ENCODE measurements at places on chromosomes 2 and 18.

DNA sequence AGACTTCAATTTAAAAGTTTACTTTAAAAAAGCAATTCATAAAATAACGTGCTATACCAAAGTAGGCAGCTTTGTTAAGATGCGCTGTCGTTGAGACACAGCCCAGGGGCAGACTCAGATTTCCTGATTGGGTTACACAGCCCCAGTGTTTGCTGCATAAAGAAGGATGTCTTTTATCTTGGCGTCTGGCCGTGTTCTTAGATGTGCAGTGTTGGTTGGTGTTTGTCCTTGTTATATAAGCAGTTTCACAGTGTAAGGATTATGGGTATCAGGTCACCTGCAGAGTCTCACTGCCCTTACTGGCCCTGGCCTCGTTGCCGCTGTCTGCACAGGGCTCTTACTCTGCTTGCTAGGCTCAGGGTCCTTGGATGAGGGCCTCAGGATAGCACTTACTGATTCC lies 108.5 kb downstream of the WDSUB1 start:
- DNase-seq, result no peak

DNA sequence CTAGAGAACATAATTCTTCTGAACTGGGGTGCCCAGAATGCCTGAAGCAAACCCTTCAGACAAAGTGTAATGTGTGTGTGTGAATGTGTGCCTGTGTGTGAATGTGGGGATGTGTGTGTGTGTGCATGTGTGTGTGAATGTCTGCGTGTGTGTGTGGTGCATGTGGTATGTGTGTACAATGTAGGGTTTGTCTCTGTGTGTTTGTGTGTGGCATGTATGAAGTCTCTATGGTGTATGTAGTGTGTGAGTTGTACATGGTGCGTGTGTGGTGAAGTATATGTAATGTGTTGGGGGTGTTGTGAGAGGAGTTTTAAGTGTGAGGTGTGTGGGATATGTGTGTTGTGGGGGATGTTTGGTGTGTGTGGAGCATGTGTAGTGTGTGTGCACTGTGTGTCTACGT lies 129.3 kb upstream of the SOX11 start:
- DNase-seq, result no peak

DNA sequence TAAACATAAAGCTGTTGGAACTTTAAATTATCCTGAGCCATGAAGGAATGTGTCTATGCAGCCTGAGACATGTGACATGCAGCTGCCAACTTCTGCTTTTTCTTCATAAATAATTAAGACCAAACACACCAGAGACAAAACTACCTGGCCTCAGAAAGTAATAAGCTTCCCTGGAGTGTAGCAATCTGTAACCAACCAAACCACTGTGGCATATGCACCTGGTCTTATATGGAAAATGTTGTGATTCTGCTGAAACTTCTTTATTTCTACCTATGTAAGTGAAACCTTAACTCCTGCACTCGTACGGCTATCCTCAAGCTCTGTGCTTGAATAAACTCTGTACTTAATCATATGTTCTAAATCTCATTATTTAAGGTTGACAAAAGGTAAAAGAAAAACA lies 515.0 kb downstream of the TMEM182 start:
- no peak for DNase-seq

DNA sequence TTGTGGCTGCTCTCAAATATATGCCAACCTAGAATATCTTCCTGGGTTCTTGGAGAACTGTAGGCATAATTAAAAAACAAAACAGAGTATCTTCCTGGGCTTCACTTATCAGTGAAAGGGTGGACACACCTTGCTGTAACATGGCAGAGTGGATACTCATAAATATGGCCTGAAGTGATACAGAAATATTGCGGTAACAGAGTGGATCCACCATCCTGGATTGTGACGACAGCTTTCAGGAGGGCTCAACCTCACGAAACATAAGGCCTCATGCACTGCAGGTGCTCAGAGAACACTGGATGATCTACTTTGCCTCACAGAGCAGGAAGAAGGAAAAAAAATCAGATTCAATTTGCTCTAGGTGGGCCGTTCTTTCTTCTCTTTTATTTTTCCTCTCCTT lies 336.0 kb downstream of the NBAS start:
- DNase-seq, result no peak

DNA sequence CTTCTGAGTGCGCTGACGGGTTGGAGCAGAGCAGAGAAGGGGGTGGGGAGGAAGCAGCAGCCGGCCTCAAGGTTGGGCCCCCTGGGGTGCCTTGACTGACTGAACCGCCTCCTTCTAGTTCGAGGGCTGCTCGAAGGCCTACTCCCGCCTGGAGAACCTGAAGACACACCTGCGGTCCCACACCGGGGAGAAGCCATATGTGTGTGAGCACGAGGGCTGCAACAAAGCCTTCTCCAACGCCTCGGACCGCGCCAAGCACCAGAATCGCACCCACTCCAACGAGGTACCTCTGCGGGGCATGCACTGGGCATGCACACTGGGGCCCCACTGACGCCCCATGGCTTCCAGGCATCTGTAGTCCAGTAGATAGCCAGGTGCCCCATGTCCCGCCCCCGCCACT lies 246.9 kb downstream of the GLI2 start:
- no peak for DNase-seq

- DNase-seq, result no peak
These were observed 32.8 kb downstream of the FAM178B start for GRCh38 chr2:96953611-96953978.

DNA sequence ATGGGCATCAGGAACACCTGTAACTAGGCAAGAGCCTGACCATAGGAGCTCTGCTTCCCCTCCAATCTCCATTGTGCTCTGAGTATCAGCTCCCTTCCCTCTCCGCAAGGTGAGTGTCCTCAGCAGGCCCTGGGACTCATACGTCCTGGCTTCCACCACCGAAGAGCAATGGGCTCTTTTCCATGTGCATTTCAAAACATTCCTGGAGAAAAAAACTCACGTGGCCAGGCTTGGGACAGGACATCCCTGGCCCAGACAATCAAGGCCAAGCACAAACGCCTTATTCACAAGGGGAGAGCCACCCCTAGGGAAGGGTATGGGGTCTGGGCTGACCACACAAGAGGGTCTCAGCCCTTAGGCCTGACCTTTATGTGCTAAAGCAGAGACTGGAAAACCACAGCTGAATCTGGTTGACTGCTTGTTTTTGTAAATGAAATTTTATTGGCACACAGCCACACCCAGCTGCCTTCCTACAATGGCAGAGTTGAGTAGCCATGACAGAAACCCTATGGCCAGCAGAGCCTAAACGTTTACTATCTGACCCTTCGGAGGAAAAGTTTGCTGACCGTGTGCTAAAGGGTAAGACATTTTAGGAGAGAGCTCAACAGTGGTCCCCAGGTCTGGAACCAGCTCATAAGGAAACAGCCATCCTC lies 175.7 kb upstream of the ARL4C start:
- no peak for DNase-seq

GRCh38 chr18:63197246-63197869 lies 122.2 kb downstream of the BCL2 start:
- DNase-seq, result no peak

DNA sequence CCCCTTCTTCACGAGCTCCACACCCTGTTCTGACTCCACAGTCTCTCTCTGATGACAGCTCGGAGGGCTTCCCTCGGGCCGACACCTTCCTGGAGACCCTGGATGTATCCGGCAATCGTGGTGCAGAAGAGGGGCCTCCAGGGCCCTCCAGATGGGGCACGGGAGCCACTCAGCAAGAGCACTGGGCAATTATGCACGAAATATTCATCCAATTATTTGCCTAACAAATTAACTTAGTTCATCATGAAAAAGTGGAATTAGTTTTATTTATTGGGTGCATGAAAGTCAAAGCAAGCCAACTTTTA lies 277.3 kb upstream of the HDAC4 start:
- no peak for DNase-seq

DNA sequence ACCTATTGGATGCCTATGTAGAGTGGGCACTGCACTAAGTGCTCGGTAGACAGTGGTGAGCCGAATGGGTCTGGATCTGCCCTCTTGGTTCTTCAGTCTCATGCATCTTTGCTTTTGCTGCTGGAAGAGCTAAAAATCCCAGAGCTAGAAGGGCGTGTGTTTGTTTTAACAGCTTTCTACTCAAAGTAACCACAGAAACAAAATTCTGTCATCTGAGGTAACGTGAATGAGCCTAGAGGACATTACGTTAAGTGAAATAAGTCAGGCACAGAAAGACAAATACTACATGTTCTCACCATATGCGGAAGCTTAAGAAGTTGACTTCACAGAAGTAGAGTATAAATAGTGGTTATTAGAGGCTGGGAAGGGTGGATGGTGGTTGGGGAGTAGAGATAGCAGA lies 119.8 kb downstream of the PLB1 start:
- DNase-seq, result no peak

- DNase-seq, result no peak
These were observed 44.5 kb upstream of the CHN1 start for GRCh38 chr2:175049661-175050060.

DNA sequence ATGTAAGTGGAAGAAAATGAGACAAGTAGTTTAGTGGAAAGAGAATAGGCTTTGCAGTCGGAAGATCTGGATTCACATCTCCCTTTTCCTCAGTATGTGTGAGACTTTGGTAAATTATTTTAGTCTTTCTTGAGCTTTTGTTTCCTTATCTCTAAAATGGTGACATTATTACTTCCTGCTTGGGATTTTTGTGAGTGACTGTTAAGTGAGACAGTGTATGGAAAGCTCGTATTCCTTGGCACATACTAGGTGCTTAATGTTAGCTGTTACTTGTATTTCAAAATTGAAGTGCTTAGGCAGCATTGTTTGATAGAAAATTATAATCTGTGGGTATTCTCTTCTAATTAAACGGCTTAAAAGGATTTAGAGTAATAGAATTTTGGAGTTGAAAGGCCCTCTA lies 2.0 kb downstream of the ZNF638 start:
- no peak for DNase-seq

DNA sequence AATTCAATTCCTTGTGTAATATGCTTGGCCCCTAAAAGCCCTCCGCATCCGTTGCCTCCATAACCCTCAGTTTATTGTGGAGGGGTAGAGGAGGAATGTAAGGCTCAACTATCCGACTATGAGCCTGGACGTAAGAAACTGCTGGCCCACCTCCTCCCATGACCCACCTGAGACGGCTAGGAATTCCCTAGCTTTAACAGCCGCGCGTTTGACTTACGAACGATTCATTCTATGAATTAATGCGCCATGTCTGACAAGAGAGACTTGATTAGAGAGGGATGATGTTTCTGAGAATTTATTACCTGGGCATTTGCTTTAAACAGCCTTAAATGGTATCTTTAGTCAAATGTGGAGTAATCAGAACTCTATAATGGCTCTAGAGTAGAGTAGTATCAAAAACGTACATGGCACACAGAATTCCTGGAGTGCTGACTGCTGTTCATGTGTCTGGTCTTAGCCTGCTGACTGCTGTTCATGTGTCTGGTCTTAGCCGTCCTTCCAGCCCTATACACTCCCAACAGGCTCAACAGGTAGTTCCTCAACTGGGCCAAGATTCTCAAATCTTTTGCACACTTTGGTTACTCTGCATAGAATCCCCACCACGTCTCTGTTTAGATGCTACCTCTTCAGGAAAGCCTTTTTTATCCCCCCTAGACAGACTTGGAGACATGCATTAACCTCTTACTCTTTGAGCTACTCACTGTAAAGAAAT lies 899 bp upstream of the GFPT1 start:
- DNase-seq, result no peak

GRCh38 chr18:36078751-36079529 lies 11.6 kb upstream of the RPRD1A start:
- DNase-seq, result no peak

- no peak for DNase-seq
These were observed 20.7 kb upstream of the C1QL2 start for GRCh38 chr2:119179202-119179601.

- no peak for DNase-seq
These were observed 69.1 kb downstream of the LRRFIP1 start for GRCh38 chr2:237696461-237696860.

- DNase-seq, result no peak
These were observed 50.6 kb downstream of the PMAIP1 start for GRCh38 chr18:59950215-59950944.

DNA sequence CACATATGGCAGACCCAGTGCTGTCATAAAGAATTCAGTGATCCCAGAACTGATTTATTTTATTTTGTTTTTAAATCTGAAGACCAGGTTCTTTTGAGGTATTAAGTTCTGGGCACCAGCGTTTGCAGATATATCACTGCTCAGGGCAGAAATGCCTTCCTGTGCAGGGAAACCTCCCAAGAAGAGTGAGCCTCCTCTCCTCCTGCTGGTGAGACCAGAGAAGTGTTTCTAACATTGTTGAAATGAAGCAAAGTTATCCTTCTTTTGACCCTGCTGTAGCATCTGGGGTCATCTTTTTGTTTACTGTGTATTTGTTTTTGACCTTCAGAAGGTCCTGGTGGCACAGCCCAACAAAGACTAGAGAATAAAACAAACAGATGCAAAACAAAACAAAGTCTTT lies 94.0 kb downstream of the AQP4 start:
- DNase-seq, result no peak

DNA sequence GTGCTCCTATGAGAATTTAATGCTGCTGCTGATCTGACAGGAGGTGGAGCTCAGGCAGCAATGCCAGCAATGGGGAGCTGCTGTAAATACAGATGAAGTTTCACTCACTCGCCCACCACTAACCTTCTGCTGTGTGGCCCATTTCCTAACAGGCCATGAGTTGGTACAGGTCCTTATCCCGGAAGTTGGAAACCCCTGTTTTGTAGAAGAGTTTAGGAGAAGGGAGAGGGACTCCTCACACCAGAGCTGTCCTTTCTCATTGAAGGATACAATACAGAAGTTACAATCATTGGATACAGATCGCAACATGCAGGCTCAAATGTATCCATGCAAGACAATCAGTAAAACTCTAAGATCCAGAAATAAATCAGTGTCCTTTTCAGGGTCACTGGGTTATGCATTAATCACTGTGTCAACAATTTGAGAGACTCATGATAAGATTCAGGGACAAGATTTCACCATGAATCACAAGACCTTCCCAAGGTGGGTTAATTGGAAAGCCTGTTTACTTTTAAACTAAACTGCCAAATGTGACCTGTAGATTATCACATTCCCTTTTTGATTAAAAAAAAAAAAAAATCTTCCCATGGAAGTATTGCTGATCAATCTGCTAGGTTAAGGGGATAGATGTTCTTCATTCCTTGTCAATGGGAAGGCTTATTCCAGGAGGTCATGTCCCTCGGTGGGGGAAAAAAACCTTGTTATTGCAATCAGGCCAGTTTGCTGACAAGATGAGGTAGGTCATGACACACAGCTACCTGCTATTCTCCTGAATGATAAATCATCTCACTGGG lies 97.2 kb downstream of the SP100 start:
- DNase-seq, result no peak

DNA sequence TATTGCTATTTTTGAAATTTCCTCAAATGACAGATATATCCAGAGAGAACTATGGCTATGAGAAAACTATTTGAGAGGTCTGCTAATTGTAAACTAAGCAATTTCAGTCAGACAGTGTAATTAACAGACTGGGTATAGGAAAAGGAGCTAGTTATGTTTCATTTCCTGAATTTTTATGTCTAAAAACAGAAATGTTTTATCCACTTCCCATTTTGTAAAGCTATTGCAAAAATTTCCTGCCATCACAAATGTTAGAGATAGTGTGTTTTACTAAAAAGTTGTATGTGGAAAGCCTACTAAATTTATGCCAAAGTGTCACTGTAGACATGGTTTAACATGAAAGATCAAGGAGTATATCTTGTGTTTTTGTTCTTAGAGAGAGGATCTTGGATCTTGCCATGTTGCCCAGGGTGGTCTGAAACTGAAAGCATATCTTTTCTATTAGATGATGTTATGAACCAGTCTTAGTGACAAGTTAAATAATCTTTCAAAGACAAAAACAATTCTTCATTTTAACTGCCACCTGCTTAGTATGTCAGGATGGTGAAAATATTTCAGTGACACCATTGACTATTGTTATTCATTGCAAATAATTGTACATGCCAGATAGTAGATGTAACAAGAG lies 40.5 kb upstream of the ITPRID2 start:
- no peak for DNase-seq

GRCh38 chr2:102891296-102891695 lies 129.5 kb downstream of the TMEM182 start:
- no peak for DNase-seq

Measured in stimulated activated CD4-positive, alpha-beta T cell treated with anti-CD3 and anti-CD28 coated beads, Interleukin-15, amount 100 ng/mL, for 1 hour (primary cell).